ENCODE measurements at places on chromosomes 11 and 22. TPM values are rescaled to one million over a fixed set of nuclear protein-coding genes. Genes with fewer than 3 reads are reported as not detected.
A peak's percentile ranks its signal among the peaks of the same experiment; 100 is the strongest.

- DNase-seq, result no peak
Observed at GRCh38 chr11:27976262-27976661, 131.7 kb downstream of the KIF18A start.

DNA sequence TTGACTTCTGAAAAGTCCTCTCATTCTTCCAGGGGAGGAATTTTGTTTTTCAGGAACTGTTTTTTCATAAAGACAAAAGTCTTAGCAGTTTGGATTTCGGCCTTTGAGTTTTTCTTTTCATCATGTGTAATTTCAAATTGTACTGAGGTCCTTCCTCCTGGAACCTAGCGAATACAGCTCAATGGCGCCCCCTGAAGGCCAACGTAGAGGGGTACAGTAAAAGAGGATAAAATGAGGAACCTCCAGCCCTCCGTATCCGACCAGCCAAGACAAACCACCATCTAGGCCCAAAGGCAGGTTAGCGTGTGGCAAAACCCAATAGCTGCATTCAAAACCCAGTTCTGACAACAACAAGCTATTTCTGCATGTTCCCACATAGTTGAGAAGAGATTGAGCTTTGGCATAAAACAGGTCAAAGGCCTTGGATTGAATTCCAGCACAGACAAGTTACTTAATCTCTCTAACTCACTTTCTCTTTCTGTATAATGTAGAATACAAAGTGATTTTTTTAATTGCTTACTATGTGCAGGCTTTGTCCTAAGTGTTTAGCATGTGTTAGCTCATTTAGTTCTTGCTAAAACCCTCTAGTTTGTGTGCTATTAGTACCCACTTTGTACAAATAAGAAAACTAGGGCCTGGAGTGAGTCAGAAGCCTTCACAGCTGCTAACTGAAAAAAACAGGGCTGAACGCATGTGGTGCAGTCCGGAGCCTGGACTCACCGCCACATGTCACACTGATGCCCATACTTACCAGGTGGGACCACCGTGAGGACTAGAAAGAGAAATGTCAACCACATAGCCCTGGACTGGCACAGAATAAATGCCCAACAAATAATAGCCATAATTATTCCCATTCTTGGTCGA is 43.2 kb upstream of the ETS1 start:
- peak; percentile 92 for DNase-seq

GRCh38 chr22:21013657-21014201 is 1.2 kb upstream of the P2RX6 start:
- DNase-seq, result no peak

Gene UPB1
- 1.3 TPM for total RNA-seq

- DNase-seq, result no peak
Observed at GRCh38 chr22:21659864-21660525, 5.8 kb upstream of the PPIL2 start.

Gene POTEH
- total RNA-seq, result not detected

Gene EHF
- total RNA-seq, result not detected

Gene SMARCB1
- 531 TPM for total RNA-seq

DNA sequence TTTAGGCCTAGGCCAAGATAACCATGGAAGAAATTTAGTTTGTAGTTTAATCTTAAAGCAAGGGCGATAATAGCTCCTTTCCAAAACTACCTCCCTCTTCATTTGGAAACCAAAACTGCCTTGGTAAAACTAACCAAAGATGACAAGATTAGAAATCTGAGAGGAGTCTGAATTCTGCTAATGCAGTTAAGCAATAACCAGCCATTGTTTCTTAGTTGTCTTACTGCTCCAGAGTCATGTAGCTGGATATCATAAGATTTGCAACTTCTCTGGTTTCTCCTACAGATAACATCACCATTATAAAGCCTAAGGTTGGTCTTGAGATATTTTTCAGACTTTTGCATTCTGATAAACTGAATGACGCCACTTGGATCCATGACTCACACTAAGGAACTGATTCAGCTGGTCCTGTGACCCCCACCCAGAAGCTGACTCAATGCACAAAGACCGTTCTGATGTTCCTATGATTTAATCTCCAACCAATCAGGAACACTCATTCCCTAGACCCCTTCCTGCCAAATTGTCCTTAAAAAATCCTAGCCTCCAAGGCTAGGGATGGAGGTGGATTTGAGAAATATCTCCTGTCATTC is 200.8 kb downstream of the LUZP2 start:
- DNase-seq, result no peak

DNA sequence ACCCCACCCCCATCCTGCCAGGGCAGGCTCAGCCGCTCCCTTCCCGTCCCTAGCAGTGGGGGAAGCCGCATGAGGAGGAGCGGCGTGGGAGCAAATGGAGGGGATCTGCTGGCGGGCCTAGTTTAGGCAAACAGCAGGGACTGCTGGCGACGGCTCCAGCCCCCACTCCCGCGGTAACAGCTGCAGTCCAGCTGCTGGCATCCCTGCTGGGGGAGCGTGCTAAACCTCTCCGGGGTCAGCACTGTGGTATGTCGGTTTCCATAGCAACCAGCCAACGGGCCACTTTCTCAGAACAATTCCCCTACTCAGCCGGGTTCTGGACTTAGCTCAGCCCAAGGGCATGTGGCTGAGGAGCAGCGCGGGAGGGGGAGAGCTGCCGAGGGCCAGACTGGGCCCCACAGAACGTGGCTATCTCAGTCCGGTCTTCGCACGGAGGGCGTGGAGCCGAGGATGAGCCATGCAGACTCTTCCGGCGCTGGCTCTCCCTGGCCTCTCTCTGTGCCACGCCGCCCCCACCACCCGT is 98.8 kb downstream of the PKNOX2 start:
- DNase-seq, result no peak

DNA sequence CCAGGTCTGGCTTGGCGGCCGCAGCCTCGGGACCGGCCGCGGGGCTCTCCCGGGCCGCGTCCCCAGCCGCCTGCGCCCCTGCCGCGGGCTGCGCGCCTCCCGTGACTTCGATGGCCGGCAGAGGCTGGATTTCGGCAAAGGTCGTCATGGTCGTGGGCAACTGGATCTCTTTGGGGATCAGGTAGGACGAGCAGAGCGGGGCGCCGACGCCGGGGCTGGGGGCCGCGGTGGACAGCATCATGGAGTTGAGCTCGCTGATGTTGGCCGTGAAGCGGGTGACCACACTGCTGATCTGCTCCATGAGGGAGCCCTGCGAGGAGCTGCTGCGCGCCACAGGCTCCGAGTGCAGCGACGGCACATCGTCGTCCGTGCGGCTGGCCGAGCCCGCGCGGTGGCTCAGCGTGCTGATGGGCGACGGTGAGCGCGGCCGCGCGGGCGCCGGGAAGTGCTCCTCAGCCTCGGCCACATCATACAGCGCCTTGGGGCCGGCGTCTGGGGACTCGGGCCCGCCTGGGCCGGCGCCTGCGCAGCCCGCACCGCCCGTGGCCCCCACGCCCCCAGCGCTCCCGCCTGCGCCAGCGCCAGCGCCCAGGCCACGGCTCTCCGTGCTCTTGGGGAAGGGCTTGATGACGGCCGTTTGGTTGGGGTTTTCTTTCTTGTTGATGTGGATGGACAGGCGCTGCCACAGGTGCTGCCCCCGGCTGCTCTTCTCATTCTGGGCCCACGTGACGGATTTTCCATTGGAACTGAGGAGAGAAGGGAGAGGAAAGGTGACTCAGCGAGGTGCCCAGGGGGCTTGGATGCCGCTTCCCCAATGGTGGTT is 171.4 kb upstream of the CTSC start:
- DNase-seq, result no peak

DNA sequence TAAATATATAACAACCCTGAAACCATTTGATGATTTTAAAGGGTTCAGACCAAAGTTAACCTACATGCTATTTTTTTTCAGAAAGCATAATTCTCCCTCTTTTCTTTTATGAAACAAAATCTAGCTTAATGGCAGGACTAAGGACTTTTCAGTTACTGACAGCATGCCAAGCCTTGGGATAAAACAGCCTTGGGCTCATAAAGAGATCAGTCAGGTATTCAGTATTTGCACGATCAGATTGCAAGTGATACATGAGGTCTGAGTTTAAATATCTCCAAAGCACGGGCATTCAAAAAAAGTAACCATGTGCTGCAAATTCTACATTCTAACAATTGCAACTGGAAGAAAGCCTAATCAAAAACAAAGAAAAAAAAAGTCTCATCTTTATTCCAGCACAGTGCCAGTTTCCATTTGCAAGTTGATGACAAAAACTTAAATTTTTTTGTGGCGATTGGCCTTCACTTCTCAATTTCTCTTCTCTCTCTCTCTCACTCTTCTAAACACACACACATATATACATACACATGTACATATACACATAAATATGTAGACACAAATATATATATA is 60.1 kb downstream of the CTSC start:
- DNase-seq, result no peak

Gene LMNTD2
- 6.2 TPM for total RNA-seq

GRCh38 chr11:65036931-65037330 is 4.1 kb upstream of the SAC3D1 start:
- DNase-seq, result no peak

Gene SMTNL1
- total RNA-seq, result not detected

GRCh38 chr11:78402847-78403246 is 14.8 kb downstream of the GAB2 start:
- DNase-seq, result peak; percentile 17

DNA sequence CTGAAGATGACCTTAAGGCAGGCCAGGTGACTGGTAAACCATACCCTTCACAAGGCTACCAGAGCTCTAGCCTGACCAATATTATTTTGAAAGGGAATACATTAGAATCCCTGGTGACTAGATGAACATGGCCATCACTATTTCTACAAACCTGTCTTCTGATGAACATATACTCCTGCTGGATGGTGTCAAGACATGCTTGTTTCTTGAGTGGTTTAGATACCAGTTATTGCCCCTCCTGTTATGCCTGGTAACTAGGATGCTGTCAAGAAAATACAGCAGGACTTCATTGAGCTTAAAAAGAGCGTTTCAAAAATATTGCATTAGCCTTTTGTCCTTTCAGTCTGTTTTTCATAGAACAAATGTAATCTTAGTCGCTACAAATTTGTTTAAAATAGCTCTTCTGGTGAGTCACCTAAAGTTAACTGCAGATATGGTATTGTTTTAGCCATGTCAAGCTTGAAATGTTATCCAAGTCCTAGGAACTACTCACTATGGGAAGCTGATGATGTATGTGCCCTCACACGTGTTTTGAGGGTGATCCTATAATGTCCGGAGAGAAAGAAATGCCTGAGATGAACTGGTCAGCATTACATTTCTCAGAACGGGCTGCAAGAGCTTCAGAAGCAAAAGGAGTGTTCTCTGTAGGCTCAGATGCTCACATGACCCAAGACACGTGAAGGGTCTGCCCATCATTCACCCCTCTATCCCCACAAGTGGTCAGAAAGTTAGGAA is 20.6 kb downstream of the ADM start:
- DNase-seq, result no peak

GRCh38 chr11:21866781-21867180 is 326.1 kb upstream of the ANO5 start:
- no peak for DNase-seq

DNA sequence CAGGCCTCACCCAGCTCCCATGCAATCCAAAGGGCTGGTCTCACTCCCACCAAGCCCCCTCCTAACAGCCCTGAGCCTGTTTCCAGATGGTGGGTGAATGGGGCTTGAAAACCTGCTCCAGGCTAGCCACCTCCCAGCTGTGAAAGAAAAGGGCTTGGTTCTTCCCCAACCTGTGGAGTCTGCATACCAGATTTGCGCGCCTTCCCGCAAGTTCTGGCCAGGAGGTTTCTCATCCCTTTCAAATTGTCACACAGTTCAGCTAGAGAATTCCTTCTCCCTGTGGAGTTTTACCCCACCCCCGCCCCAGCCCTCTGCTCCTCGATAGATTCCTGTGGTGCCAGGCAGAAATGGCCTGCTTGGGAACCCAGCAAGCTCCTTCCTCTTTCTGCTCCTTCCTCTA is 734.6 kb upstream of the FAT3 start:
- no peak for DNase-seq

DNA sequence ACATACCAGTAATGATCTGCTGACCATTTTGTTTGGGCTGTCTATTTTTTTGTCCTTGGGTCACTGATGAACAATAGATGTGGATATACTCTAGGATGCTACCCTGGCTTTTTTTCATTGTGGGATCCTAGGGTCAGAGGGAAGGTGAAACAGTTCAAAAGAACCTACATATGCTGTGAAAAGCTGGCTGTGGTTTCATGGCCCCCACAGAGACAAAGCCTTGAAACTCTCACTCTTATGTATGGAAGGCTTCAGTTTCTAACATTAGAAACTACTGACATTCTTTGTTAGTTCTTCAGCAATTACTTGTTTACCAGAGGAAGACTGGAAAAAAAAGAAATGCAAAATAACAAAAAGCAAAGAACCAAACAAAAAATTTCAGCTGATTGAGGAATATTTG is 250.7 kb downstream of the FAT3 start:
- DNase-seq, result no peak

- no peak for DNase-seq
Observed at GRCh38 chr11:20035701-20036601, 124.3 kb downstream of the DBX1 start.

All from Karpas-422 (cell line).